Stromal cell of bone marrow (primary cell): ENCODE measurements at places on chromosomes 1 and 21.

DNA sequence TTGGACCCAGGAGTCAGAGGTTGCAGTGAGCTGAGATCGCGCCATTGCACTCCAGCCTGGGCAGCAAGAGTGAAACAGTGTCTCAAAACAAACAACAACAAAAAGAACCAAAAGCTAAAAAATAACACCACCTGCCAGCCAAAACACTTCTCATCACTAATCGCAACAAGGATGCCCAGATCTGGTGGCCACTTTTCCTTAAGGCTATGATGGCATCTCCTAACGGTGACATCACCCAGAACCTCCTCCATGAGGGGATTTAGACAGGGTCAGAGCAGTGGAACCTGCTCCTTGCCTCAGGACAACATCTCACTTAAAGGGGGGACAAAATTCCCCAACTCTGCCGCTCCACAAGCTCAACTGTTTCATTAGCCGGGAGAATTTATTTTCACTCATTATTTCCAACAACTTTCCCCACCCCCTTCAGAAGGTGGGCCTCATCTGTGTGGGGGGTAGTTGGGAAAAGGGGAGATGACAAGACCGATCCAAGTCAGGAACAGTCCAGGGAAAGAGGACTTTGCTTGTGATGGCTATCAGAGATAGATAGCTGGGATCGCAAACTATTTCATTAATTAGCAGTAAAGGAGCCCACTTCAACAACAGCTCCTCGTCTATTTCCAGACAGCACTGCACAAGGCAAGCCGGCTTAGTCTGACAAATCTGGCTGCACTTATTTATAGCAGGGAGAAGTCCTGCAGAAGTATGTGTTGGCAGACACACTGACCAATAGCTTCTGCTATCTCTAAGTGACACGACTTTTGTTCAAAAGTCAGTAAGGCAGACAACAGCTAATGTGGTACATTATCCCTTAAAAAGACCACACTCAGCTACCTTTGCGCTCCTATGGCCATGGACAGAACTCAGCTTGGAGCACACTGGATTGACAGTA is 2.6 kb downstream of the PABPC4 start:
- peak; percentile 27 for DNase-seq

DNA sequence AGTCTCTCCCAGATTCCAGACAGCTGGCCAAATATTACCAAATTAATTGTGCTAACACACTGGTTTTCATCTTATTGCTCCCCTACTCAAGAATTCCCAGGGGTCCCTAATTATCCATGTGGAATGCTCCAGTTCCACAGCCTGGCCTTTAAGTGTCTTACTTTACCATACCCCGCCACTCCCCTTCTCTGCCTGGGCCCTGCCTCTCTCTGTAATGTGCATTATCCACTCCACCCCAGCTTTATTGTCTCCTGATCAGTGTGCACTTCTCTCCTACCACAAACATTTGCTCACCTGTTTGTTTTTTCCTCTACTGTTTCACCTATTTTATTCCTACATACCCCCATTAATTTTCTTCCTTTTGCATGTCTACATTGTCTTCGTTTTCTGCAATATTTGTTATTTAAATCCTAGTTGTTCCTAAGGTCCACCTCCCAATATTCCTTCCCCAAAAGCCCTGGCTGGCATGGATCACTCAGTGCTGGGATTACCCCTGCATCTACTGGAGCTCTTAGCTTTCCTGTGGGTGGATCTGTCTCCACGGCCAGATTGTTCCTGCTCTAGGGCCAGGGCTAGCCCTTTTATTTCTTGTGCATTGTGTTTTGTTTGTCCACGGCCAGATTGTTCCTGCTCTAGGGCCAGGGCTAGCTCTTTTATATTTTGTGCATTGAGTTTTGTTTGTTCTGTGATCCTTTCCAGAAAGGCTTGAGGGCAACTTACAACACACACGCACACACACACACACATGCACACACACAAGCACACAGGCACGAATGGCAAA is 33.4 kb upstream of the ATP1B1 start:
- no peak for DNase-seq

DNA sequence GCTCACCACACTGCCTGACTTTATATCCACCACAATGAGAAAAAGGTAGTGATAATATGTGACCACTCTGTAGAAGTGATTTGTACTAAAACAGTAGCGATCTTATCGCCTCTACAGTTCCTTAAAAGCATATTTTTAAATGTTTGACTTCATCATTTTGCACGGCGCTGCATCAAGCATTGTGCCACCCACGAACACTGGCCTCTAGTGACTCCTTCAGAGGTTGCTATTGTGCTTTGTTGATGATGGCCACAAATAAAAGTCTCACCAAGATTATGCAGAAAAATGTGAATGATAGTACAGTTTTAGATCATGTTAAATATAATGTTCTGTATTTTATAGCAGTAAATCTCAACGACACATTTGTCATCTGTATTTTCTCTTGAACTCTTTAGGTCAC is 186.5 kb upstream of the NCAM2 start:
- DNase-seq: no peak

GRCh38 chr1:37795340-37796125 is 1.9 kb downstream of the MANEAL start:
- DNase-seq: no peak

DNA sequence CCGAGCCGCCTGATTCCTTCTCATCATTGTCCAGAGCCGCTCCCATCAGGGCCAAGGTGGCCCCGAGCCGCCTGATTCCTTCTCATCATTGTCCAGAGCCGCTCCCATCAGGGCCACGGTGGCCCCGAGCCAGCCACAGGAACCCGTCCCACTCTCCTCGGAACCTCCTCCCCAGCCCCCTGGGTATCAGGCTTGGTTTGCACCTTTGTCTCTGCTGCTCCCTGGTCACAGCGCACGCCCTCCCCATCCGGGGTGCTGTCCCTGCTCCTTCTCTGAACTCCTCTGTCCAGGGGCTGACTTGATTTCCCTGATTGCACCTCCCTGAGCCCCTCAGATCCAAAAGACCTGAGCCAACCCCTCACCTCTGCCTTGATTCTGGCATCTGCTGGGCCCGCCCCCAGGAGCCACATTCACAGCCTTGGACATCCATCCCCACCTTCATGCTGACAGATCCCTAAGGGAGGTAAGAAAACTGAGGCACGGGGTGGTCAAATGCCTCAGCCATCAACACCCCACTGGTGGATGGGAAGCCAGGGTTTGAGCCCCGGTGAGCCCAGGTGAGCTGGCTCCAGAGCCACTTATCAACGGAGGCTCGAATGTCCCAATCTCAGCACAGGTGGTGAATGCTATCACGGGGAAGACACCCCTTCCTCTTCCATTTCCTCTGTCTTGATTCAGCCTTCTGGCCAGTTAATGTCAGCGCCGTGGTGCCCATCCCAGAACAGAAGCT is 25.6 kb upstream of the COL18A1 start:
- DNase-seq: no peak

DNA sequence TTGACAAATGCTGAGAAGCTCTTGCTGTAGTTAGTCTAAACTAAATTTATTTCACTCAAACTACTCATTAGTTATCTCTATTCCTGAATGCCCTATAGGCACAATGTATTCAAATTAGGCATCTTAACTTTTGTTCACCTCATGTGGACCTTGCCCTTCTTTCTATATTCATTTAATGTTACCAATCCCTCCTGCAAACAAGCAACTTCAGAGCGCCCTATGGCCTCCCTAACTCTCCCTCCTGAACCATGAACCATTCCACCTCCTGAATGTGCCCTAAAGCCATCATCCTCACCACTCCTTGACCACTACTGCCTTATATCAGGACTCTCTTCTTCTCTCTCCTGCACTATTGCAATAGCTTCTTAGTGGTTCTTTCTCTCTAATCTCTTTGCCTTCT is 34.8 kb upstream of the SAMD13 start:
- DNase-seq: no peak

DNA sequence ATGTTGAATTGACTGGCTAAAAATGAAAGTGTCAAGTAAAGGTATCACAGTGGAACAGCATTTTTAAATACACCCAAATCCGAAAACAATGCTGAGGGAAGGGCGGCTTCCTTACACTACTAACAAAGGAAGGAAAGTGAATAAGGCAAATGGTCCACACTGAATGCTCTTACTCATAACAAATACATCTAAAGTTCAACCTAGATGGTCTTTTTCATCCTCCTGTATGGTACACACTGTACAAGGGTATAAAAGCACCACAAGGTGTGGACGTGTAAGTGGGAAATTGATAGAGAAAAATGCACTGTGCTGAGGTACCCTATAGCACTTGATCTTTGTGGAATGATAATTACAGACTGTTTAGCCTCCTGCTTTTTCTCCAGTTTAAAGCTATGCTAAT is 7.1 kb upstream of the PALMD start:
- DNase-seq: no peak

- no peak for DNase-seq
Measured at GRCh38 chr1:97461782-97462181, 459.1 kb downstream of the DPYD start.

DNA sequence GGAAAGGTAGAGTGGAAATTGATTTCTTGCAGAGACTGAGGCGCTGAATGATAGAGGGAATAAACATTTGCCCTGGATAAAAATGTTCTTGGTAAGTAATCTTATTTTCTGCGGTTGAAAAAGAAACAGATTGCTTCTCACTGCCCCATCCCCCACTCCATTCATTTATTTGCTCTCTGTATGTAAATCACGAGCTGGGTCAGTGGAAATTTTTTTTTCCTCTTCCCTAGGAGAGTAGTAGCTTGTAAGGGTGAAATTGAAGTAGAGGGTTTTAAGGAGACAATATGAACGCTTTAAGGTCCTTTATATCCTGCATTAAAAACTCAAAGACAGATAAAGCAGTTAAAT is 1.4 kb upstream of the BRINP3 start:
- no peak for DNase-seq

GRCh38 chr1:242447689-242448088 is 76.8 kb downstream of the PLD5 start:
- DNase-seq: no peak

DNA sequence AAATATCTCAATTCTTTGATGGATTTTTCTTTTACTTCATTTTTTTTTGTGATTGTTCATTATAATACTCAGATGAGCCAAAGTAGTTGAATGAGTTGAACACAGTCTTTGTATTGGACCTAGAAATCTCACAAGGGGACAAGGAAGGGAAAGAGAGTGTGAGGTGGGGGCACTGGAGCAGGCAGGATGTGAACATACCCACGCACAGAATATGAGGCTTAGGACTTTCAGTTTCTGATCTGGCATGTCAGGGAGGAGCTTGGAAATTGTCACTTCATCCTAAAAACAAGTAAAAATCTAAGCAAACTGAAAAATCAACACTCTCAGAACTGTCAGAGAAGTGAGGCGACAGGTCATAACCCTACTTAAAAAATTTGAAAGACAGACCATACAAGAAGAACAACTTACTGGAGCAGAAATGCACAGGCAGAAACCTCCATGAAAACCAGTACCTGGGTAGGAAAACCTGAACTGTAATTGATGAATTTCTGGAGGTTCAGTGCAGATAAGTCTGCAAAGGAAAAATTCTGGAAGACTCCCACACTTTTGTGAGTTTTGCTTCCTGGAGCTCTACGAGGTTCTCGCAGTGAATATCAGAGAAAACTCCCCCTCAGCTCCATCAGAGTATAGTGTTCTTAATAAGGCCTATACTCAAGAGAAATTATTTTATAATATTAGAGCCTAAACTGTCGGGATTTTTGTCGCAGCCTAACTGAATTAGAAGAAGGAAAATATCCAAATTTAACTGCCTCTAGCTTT is 3.6 kb upstream of the PTGS2 start:
- no peak for DNase-seq

DNA sequence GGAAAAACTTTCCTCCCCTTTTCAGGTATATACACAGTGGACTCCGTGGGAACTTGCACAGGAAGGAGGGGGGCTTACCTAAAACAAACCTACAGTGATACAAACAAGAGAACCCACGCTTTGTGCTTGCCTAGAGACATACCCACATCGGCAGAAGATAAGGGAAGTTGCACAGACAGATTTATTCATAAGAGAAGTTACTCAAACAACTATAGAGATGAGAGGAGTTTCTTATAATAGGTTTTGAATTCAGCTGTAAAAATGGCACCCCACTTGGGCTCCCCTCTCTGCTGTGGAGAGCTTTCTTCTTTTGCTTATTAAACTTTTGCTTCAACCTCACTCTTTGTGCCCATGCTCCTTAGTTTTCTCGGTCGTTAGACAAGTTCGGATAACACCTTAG is 1.8 kb upstream of the DUSP12 start:
- no peak for DNase-seq

DNA sequence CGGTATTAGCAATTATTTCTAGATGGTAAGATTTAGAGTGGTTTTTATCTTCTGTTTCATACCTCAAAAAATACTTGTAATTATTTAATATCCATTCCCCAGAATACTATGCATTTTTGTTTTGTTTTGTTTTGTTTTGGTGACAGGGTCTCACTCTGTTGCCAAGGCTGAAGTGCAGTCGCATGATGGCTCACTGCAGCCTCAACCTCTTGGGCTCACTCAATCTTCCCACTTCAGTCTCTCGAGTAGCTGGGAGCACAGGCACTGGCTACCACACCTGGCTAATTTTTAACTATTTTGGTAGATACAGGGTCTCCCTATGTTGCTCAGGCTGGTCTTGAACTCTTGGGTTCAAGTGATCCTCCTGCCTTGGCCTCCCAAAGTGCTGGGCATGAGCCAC is 252.7 kb downstream of the AKT3 start:
- no peak for DNase-seq

- DNase-seq: no peak
Measured at GRCh38 chr1:165543532-165544438, at the start of gene LRRC52. TSS of gene LRRC52 (plus strand) at chr1:165544000. CDS start at chr1:165544297, 297 bp downstream.

GRCh38 chr1:34199927-34200326 is 23.2 kb downstream of the C1orf94 start:
- peak; percentile 2 for DNase-seq

- no peak for DNase-seq
Measured at GRCh38 chr1:168921629-168922028, 184.9 kb upstream of the ATP1B1 start.

- no peak for DNase-seq
Measured at GRCh38 chr1:98143403-98143802, 222.6 kb upstream of the DPYD start.

- no peak for DNase-seq
Measured at GRCh38 chr1:10561955-10562354, 87.2 kb downstream of the PEX14 start.
